NCI-H69 (cell line): ENCODE measurements at places on chromosomes 5 and 9.

DNA sequence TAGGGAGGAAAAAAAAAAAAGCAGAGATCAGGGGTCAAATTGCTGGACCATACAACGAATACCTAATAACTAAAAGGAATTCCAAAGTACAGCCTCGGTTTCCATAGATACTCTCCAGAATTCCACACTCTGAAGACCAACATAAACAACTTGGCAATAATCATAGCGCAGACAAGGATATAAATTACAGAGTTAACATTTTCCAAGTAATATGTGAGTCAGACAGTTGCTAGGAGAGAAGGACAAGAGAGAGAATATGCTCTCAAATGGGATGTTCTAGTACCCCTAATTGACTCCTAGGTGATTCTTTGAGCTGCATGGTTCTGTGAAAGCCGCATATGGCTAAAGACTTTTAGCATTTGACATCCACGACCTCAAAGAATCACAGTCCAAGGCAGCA lies 165.2 kb downstream of the FRMD3 start:
- no peak for DNase-seq

DNA sequence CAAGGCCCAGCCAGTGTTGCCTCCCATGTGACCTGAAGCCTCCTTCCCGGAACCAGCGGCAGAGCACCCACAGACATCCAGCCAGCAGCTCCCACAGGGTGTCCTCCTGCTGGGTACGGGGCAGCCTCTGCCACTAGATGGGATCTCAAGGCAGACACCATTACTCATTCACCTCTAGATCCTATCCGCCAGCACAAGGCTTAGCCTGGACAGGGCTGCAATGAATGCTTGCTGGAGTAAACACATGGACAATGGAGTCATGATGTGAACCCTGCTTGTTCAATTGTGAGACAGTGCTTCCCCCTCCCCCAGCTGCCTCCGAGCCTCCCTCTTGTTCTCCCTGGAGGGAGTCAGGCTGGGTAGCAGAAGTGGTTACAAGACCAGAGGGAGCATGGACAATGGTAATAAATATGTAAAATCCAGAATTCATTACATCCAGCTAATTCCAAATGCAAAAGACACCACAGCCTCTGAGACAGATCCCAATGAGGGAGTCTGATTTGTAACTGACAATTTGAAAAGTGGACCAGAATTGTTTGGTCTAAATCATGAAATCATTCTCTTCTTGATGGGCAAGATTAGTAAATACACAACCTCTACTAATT lies 132.0 kb downstream of the CRB2 start:
- peak; percentile 71 for DNase-seq

- DNase-seq = no peak
These were observed 275.4 kb downstream of the EPB41L4A start for GRCh38 chr5:112143690-112144089.

DNA sequence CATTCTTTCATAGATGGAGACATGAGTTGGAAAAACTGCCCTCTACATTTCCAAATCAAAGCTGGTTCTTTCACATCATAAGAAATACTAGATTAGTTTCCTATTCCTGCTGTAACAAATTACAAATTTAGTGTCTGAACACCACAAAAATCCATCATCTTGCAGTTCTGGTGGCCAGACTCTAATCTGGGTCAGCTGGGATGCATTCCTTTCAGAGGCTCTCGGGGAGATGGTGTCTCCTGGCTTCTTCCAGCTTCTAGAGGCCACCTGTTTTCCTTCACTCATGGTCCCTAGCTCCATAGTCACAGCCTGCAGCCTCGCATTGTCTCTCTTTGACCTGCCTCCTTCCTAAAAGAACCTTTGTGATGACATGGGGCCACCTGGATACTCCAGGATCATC lies 65.2 kb downstream of the RETREG1 start:
- no peak for DNase-seq

- no peak for DNase-seq
These were observed 70.4 kb downstream of the ANGPTL2 start for GRCh38 chr9:127051881-127052595.

GRCh38 chr5:1930501-1930879 lies 47.8 kb upstream of the IRX4 start:
- peak; percentile 16 for DNase-seq

GRCh38 chr5:129103397-129103796 lies 8.8 kb downstream of the ISOC1 start:
- DNase-seq = no peak
